ENCODE measurements at places on chromosomes 11 and 22. TPM values are rescaled to one million over a fixed set of nuclear protein-coding genes. Genes with fewer than 3 reads are reported as not detected.

- ATAC-seq = no peak
Measured at GRCh38 chr22:20852076-20852475, 6.5 kb downstream of the PI4KA start.

DNA sequence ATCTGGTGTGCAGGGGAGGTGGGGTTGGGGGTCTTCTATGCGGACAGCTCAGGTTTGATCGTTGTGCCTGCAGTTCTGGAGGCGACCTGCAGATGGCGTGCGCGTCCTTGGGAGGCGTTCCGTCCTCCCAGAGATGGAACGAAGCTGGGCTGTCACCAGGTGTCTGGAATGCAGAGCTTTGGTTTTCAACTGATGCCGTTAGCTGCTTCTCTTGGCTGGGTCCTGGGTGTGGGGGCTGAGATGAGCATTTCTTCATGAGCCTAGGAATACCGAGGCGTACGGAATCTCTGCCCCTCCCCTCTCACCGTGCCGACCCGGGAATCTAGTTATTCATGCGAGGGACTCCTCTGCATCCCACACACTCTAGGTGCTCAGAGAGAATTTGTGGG is 98.6 kb downstream of the CEP164 start:
- ATAC-seq = peak; percentile 69

Gene OR51I2
- total RNA-seq = not detected

Gene BIK
- total RNA-seq = not detected

DNA sequence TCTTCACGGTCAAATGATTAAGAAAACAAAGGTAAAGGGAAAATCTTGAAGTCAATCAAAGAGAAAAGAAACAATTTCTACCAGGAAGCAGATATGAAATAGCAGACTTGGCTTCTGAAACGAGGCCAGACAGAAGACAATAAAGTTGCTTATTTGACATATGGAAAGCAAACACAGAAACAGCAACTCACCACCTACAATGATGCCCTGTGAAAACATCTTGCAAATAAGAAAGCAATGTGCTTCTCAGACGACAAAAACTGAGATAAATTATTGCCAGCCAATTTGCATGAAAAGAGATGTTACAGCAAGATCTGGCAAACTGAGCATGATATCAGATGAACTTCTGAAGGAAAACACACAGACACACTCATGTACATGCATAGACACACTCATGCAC is 45.9 kb upstream of the CTSC start:
- ATAC-seq = no peak

GRCh38 chr11:111531687-111532364 is 8.7 kb upstream of the LAYN start:
- no peak for ATAC-seq

GRCh38 chr11:64874308-64875240 is 3.8 kb downstream of the EHD1 start:
- ATAC-seq = no peak

Gene ANKK1
- total RNA-seq = 0.27 TPM

- ATAC-seq = no peak
Measured at GRCh38 chr11:36635066-36635862, 37.2 kb upstream of the RAG2 start.

DNA sequence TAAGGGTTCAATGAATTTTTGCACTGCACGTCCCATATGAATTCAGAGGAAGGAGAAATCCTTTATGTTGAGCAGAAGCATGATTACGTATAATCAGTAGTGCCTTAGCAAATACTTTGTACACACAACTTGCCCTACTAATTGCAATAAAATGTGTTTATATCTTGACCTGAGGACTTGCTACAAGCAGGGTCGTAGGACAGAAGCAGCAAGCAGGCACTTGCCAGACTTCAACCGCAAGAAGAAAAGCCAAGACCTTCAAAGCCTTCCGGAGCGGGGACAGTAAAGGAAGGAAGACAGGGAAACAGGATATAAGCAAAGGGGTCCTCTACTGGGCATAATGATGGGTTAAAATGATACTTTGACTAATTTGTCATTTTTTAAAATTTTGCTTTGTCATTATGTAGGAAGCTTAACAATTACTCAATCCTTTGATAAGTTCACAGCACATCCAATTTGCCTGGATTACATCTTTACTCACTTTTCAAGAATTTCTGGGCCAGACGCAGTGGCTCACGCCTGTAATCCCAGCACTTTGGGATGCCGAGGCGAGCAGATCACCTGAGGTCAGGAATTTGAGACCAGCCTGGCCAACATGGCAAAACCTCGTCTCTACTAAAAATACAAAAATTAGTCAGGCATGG is 23.2 kb upstream of the UBASH3B start:
- ATAC-seq = no peak

DNA sequence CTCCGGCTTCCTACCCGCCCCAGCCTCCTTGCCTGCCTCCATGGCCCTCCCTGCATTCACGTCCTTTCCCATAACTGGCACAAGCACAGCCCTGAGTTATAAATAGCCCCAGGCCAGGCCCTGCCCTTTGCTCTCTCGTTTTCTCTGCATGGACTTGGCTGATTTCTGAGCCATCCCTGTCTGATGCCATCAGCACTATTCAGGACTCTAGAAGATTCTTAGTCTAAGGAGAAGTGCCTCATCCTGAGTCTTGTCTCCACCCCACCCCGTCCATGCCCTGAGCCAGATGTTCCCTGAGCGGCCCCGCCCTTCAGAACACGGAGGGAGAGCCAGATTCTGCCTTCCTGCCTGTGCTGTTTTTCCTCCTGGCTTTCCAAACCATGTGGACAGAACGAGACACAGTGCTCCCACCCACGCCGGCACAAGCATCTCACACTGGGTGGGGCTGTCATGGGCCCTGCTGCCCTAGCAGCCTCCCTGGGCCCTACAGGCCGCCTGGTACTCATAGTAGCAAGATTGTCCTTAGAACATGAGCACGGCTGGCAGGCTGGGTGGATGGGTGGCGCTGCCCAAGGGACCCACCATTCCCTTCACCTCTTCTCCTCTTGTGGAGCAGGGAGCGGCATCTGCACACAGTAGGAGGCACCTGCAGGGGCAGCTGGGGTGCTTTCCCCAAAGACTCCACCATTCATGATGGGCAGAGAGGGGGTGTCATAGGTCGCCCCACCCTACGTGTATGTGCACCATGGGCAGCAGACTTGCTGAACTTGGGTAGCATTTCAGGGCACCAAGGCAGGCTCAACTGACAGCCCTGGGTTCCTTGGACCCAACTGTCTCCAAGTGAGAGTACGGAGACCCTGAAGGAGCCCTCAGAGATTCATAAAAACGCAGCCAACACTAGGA is 76.9 kb downstream of the BCR start:
- ATAC-seq = peak; percentile 93

DNA sequence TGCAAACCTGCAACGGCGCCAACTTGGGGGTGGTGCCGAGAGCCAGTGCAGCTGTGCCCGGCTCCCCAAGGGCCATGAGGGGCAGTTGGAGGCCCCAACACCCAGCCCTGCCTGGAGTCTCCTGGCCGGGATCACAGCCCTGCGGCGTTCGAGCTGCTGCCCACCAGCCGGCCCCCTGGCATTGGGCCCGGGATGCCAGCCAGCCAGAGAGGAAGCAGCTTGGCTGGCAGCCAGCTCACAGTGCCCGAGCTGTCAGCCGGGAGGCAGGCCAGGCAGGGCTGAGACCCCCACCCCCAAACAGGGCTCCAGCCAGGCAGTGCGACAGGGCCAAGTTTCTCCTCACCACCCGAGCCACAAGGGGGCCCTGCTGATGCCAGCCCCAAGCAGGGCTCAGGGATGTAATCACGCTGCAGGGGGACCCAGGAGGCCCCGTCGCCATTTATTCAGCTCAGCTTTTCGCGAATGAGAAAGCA is 26.0 kb upstream of the TCF20 start:
- no peak for ATAC-seq

DNA sequence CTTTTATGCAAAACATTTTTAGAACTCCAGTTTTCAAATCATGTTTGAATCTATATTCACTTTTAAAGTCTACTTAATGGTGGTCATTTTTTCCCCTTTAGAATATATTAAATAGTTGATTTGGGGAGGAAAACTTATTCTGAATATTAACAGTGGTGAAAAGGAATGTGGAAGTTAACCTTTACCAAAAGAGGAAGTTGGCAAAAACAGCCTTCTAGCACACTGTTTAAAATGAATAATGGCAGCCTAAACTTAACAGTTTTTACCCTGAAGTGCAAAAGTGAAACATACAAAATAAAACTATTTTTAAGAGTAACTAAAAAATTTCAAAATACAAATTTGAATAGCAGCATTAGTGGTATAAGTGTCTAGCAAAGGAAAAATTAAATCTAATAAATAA is 86.4 kb downstream of the GRK3 start:
- ATAC-seq = no peak

- ATAC-seq = no peak
Measured at GRCh38 chr11:17933708-17934107, 79.1 kb downstream of the SERGEF start.

GRCh38 chr11:68312780-68313573 is 586 bp downstream of the LRP5 start:
- peak; percentile 13 for ATAC-seq

GRCh38 chr11:104704146-104704830 is 194.0 kb downstream of the CASP12 start:
- no peak for ATAC-seq

GRCh38 chr11:31824332-31824878 is 13.3 kb upstream of the PAX6 start:
- no peak for ATAC-seq

Gene PANX2
- 0.13 TPM for total RNA-seq

GRCh38 chr11:77069336-77069968 is 2.7 kb downstream of the CAPN5 start:
- ATAC-seq = no peak

GRCh38 chr11:15142838-15143237 is 28.1 kb downstream of the INSC start:
- no peak for ATAC-seq

DNA sequence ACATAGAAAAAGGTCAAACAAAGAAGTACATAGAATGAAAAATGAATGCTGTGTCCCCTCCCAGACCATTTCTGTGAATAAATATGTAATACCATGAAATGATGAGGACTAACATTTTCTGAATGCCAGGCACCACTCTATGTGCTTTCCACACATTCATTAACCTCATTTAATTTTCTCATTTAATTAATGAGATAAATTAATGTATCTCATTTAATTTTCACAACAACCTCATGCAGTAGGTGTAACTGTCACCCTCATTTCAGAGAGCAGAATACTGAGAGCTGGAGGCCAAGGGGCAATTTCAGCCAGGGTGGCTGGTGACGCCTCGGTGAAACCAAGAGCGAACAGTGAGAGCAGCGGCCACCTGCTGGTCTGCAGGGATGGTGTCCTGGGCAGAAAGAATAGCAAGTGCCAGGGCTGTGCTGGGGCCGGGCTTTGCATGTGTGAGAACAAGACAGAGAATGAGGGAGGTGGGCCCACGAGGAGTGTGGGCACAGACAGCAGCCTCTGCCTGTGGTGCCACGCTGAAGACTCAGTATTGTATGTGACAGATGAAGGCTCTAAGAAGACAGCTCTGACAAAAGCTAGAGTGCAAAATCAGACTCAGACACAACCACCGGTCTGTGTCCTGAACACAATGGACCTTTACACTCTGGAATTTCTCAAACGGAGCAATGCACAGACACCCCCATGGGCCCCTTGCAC is 1.8 kb upstream of the SERPIND1 start:
- no peak for ATAC-seq

Gene UPB1
- 0.50 TPM for total RNA-seq

Gene ISX
- not detected for total RNA-seq

DNA sequence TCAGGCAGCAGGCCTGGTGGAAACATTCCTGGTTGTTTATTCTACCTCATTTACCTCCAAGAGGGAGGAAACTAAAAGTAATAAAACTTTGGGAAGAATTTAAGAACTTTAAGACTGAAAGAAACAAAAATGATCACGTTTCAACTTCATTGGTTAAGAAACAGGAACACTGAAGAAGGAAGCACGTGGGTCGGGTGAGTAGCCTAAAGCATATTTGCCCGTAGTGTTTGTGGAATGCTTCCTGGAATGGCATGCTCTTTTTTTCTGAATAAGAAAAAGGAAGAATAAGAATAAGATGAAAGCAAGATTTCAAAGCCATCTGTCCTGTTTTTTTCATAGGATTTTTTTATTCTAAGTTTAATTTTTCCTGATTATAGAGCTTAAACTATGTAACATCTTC is 83.1 kb downstream of the WNT11 start:
- no peak for ATAC-seq

- ATAC-seq = no peak
Measured at GRCh38 chr11:704228-704674, 1.8 kb upstream of the EPS8L2 start.

Gene NLRP6
- not detected for total RNA-seq

DNA sequence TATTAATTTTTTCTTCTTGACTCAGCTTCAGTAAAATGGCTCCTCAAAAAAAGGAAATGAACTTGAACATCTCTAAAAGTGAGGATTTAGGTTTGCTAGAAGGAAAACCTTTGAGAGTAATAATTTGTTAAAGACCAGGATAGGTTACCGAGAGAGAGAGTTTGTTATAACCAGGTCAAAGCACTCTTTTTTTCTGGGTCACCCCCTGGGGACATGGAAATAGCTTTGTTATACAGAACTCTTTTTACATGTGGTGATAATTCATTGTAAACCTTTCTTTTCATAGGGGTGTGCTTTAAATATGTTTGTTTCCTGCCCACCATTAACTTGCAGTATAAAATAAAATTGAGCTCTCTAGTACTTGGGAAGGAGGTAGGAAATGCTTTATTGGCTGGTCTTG is 47.7 kb downstream of the DNAJC24 start:
- ATAC-seq = no peak

Gene BRSK2
- total RNA-seq = 1.4 TPM

DNA sequence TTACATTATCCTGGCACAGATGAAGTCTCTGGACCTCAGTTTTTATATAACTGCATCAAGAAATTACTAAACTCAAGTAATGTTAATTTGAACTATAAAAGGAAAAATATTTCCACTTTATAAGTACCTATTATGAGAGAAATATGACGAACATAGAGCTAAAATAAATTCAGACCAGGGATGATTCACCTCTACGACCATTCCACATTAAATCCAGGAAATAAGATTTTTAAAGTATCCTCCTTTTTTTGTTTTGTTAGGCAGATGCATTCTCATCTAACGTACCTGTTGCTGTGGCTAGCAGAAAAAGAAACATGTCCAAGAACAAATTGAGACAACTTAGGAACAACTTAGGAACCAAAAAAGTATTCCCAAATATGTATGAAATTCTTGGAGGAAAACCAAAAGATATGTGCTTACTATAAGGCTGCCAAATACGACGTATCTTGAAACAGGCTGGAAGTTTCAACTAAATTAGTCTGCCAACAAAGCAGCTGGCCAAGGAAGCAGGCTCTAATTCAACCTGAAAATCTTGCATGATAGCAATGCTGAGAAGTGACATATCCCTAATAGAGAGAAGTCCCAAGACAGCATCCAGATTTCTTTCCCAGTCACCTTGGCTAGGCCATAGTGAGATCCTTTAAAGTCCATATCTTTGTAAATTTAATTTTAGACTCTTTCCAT is 15.7 kb downstream of the SPTY2D1 start:
- ATAC-seq = peak; percentile 47

Gene ZC3H7B
- 39.8 TPM for total RNA-seq

Data from gastroesophageal sphincter (tissue), 4 donors.